Activated T-helper 17 cell treated with anti-CD3 and anti-CD28 coated beads, Interleukin-2, amount 50 U/mL, for 72 hours (primary cell): ENCODE measurements at places on chromosomes 16 and 17. TPM values are rescaled to one million over a fixed set of nuclear protein-coding genes. Genes with fewer than 3 reads are reported as not detected.

GRCh38 chr16:79307214-79307613 lies 293.3 kb downstream of the MAF start:
- ATAC-seq: no peak

DNA sequence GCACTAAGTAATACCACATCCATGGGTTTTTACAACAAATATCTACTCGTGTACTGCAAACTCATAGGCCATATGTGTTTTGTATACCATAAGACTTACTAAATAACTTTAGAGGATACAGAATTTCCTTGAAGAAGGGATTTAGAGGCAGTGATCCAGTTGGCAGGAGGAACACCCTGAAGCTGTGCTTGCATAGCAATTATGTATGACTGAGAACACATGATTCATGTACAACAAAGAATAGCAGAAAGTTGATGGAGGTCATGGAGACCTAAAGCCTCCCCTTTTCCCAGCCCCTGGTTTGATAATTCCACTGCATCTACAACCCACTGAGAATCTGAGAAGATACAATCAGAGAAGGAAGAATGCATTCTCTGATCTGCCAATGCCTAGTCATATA lies 83.8 kb upstream of the PMFBP1 start:
- ATAC-seq: no peak

Gene RNF222
- total RNA-seq: 0.09 TPM

DNA sequence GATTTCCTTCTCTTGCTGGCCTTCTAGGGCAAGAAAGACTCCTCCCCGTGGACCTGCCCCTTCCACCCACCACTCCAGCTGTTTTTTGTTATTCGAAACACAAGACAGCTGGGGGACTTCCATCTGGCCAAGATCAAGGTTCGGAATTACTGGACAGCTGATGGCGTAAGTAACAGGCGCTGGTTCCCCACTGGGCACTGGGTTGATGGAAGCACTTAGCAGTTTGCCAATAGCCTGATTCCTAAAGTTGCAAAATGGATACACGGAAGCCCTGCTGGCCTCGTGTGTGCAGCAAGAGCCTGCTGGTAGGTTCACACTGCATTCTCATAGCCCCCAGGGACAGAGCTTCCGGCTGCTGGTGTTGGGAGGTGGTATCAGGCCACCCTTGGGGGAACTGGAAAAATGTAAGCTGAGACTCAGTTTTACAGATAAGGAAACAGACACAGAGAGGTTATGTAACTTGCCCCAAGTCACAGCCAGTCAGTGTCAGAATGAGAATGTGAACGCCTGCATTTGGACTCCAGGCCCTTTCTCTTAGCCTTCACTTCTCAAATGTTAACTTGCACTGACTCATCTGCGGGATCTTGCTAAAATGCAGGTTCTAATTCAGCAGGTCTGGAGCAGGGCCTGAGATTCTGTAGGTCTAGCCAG lies 171.7 kb downstream of the KATNIP start:
- no peak for ATAC-seq

DNA sequence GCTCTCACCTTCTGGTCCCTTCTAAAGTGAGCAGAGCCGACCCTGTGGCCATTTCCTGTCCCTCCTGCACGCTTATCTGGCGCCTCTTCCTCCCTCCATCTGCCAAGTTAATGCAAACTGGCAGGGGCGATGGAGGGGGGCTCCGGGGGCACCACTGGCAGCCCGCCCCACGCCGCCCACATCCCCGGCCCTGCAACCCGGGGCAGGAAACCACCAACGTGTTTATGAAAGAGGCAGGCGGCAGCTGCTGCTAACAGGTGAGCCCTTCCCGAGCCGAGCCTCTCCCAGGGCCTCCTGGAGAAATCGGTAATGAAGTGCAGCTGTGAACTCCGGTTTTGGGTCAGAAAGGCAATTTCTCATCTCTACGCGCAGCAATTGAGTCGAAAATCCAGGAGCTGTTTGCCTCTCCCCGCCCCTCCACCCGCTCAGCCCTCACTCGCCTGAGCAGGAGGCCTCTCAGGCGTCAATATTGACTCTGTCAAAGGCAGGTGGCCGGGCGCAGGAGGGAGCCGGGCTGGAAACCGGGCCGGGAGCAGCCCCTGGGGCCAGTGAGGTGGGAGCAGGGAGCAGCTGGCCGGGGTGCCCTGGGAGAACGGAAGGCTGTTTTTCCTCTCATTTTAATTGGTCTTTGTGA lies 164.4 kb upstream of the GSE1 start:
- peak; percentile 35 for ATAC-seq

Gene POLR2C
- 71.3 TPM for total RNA-seq

- ATAC-seq: no peak
Measured at GRCh38 chr17:69434164-69434579, 19.7 kb downstream of the MAP2K6 start.

Gene ZNF764
- 13.8 TPM for total RNA-seq

Gene SCNN1G
- not detected for total RNA-seq

Gene SERPINF2
- 0.45 TPM for total RNA-seq

DNA sequence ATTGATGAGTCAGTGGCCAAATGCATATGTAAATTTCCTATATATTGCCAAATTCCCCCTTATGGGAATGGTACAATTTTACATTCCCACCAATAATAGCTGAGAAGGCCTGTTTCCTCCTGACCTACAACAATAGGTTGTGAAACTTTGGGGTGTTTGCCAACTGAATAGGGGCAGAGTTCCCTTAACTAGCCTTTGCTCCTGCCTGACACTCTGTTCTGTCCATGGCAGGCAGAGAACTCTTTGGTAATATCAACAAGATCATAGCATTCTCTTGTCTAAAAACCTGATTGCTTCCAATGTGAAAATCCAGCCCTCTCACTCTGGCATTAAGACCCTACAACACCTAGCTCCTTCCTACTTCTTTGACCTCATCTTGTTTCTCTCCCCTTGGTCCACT lies 149.7 kb downstream of the HAPSTR1 start:
- ATAC-seq: no peak

DNA sequence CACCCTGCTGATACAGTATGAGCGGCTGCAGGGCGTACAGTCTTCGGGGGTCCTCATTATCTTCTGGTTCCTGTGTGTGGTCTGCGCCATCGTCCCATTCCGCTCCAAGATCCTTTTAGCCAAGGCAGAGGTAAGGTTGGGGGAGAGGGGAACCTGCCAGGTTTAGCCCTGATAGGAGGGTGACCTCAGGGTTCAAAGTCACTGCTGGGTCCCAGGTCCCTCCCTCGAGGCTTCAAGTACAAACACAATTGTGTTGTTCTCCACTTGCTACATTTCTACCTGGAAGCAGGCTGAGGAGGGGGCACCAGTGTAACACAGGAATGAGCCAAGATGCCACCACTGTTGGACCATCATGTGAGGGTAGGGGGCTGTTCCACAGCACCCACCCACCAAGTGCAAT lies 22.4 kb downstream of the ABCC3 start:
- ATAC-seq: no peak

DNA sequence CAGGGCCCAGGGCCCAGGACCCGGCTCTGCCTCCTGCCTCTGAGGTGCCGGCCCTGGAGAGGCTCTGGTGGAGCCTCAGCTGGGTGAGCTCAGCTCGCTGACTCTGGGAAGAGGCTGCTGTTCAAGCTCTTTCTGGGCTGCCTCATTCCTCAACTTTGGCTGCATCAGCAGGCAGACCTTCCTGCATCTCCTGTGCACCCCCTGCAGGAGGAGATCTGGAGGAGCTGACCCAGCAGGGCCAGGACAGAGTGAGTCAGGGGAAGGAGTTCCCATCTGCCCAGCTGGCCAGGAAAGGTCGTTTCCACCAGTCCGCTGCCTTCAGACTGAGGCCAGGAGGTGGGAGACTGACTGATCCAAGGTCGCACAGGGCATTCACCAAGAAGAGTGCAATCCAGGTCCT lies 10.7 kb downstream of the CRHR1 start:
- no peak for ATAC-seq

GRCh38 chr17:17507465-17508011 lies 11.3 kb upstream of the RASD1 start:
- no peak for ATAC-seq

DNA sequence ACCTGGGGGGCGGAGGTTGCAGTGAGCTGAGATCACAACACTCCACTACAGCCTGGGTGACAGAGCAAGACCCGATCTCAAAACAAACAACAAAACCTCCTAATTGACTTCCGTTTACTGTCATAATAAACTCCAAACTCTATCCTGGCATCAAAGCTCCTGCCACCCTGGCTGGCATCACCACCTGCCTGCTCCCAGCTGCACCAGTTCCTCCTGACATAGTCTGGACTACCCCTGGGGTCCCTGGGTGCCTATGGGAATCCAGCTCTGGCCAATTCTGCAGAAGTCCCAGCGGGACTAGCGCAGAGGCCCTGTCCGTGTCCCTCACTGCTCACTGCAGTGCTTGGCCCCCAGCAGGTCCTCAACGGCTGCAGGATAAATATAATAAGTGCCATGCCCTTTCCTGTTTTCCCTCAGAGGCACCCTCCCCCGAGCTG lies 723 bp downstream of the NTHL1 start:
- ATAC-seq: no peak

- no peak for ATAC-seq
Measured at GRCh38 chr17:78496311-78496710, 80.9 kb downstream of the DNAH17 start.

DNA sequence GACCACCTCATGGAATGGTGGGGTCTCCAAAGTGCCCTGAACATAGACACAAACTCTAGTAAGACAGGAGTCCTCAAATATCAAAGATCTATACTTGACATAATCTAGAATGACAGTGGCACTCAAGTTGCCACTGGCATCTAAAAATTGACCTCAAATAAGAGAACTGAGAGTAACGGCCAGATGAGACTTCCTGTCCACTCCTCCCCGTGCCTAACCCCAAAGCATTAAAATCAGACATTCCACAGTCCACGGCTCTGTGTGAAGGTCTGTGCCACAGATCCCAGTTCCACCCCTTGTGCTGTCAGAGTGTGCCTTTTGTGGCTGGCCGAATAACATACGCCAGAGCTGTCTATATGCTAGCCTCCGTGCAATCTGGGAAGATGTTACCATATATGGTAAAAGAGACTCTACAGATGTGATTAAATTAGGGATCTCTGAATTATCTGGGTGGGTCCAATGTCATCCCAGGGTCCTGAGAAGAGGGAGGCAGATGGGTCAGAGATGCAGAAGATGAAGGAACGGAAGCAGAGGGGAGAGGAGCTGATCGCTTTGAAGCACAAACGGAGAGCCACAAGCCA lies 21.0 kb upstream of the EVPL start:
- ATAC-seq: no peak

DNA sequence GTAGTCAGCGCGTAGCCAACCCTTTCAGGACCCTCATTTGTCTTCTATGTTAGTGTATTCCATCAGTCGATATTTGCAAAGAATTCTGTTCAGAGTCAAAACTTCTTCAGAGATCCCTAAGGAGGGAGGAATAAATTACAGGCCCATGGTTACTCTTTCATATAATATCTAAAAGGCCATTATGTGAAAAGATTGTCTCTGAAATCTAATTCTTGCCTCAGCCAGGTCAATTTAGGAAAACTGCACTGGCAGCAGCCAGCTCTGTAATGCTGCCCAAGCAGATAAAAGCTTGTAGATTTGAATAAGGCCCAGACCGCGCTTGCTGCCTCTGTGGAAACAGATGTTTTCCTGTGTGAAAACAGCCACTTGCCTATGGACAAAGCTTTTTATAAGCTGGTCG lies 379.8 kb downstream of the CNTNAP4 start:
- ATAC-seq: no peak

- no peak for ATAC-seq
Measured at GRCh38 chr16:56539656-56540055, 19.8 kb upstream of the BBS2 start.

Gene CTRB2
- not detected for total RNA-seq

Gene GRB7
- total RNA-seq: not detected

DNA sequence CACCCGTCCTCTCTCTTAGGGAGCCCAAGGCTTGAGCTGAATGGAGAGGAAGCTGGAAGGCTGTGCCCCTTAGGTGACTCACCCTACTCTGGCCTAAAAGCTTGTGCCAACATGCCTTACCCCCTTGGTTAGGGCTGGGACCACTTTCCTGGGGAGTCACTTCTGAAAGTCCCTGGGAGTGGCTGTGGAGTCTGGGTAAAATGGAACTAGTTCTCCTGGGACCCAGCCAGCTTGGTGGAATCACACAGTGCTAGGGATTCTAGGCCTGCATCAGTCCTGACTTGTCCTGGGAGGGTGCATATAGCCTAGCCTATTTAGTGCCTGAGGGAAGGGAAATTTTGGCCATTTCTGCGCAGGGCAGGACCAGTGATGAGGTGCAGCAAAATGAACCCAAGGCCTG lies 10.5 kb downstream of the MMP28 start:
- no peak for ATAC-seq

Gene SULT1A1
- total RNA-seq: 7.1 TPM

GRCh38 chr16:83952940-83953795 lies at the start of gene OSGIN1:
OSGIN1 (plus strand) TSS chr16:83953240; CDS start chr16:83957672, 4,432 bp downstream.
- ATAC-seq: peak; percentile 93

Gene ABCA6
- total RNA-seq: 0.90 TPM

Gene ERN2
- total RNA-seq: not detected

DNA sequence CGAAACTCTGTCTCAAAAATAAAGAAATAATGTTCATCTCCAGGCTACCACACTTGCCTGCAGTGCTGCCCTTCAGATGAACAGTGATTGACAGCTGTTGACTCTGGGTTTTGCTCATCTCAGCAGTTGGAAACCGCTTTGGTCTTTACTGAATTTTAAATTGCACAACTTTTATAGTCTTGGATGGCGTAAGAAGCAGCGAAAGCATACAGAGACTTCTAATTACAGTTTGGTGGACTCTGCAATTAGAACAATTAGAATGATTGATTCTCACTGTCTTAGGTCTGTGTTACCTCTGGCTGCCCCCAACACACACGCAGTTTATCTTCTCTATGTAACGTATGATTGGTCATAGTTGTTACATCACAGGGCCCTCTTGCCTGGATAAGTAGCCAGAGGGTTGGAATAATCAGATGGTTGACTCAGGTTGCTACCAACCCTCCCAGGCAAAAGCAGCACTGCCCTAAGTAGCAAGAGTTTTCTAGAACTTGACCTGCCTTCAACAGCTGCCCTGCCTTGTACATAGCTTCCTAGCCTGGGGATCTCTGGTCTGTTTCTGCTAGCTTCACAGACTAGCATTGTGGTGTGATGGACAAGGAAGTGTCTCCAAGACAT lies 1.9 kb upstream of the NAT9 start:
- no peak for ATAC-seq

Gene EVI2B
- 18.5 TPM for total RNA-seq

Gene RGS9
- 7.5 TPM for total RNA-seq

Gene PRR29
- 2.9 TPM for total RNA-seq

Gene ACSM2A
- total RNA-seq: not detected

- ATAC-seq: peak; percentile 27
Measured at GRCh38 chr16:49856672-49857330, 889 bp upstream of the ZNF423 start.

DNA sequence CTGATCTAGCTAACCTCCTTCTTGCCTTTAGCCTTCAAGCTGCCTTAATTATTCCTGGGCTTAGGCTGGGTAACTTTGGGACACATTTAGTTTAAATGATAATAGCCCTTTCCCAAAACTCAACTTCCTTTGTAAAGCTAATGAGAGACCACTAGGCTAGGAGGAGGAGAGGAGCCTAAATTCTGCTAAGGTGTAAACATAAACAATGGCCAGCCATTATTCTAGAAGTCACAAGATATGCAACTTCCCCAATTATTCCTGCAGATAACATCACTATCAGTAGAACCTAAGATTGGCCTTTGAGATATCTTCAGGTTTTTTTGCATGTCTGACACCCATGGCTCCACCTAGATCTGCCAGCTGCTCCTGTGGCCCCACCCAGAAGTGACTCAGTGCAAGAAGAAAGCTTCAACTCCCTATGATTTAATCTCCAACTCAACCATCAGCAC lies 131.2 kb upstream of the FAM20A start:
- no peak for ATAC-seq
